ENCODE measurements at places on chromosomes 6 and 20. TPM values are rescaled to one million over a fixed set of nuclear protein-coding genes. Genes with fewer than 3 reads are reported as not detected.

NRSN1 gene
- total RNA-seq: not detected

FAM110A gene
- 4.9 TPM for total RNA-seq

THEMIS gene
- not detected for total RNA-seq

HSPA1A gene
- total RNA-seq: 107 TPM

MCHR2 gene
- total RNA-seq: not detected

DZANK1 gene
- total RNA-seq: 1.5 TPM

HTR1B gene
- total RNA-seq: not detected

RHAG gene
- total RNA-seq: not detected

EDN1 gene
- 1.3 TPM for total RNA-seq

PI16 gene
- 0.75 TPM for total RNA-seq

KCNQ5 gene
- 1.00 TPM for total RNA-seq

CDC5L gene
- total RNA-seq: 25.7 TPM

TMEM14B gene
- total RNA-seq: 104 TPM

C6orf52 gene
- 1.5 TPM for total RNA-seq

TMEM244 gene
- total RNA-seq: 0.66 TPM

LINC00237 gene
- not detected for total RNA-seq

SLC35D3 gene
- not detected for total RNA-seq

CFAP61 gene
- 0.22 TPM for total RNA-seq

HLA-DOB gene
- 0.12 TPM for total RNA-seq

UBD gene
- total RNA-seq: not detected

PRDM1 gene
- 3.4 TPM for total RNA-seq

IMPG1 gene
- total RNA-seq: 0.37 TPM

SCRT2 gene
- not detected for total RNA-seq

GMDS gene
- 11.8 TPM for total RNA-seq

WFDC10B gene
- not detected for total RNA-seq

SEMG1 gene
- not detected for total RNA-seq

SYTL3 gene
- 2.8 TPM for total RNA-seq

HEY2 gene
- total RNA-seq: not detected

PRKN gene
- 3.4 TPM for total RNA-seq

CST11 gene
- not detected for total RNA-seq

MAFB gene
- total RNA-seq: 0.33 TPM

DEFB128 gene
- not detected for total RNA-seq

GSTA3 gene
- not detected for total RNA-seq

CLIC5 gene
- total RNA-seq: not detected

OVOL2 gene
- total RNA-seq: not detected

PRPH2 gene
- total RNA-seq: 1.8 TPM

PCSK2 gene
- not detected for total RNA-seq

LSM14B gene
- total RNA-seq: 54.5 TPM

CD93 gene
- total RNA-seq: 1.00 TPM

HCK gene
- total RNA-seq: not detected

LIN28B gene
- not detected for total RNA-seq

HLA-DQB1 gene
- total RNA-seq: not detected

TFAP2A gene
- total RNA-seq: not detected

AVP gene
- total RNA-seq: not detected

ELOVL2 gene
- not detected for total RNA-seq

CCN2 gene
- total RNA-seq: 18.2 TPM

PI3 gene
- not detected for total RNA-seq

ZNF165 gene
- 0.77 TPM for total RNA-seq

COL9A1 gene
- total RNA-seq: not detected

EPPIN gene
- not detected for total RNA-seq

Measured in uterine smooth muscle cell (primary cell).